ENCODE measurements at places on chromosomes 5 and 9. TPM values are rescaled to one million over a fixed set of nuclear protein-coding genes. Genes with fewer than 3 reads are reported as not detected.

DNA sequence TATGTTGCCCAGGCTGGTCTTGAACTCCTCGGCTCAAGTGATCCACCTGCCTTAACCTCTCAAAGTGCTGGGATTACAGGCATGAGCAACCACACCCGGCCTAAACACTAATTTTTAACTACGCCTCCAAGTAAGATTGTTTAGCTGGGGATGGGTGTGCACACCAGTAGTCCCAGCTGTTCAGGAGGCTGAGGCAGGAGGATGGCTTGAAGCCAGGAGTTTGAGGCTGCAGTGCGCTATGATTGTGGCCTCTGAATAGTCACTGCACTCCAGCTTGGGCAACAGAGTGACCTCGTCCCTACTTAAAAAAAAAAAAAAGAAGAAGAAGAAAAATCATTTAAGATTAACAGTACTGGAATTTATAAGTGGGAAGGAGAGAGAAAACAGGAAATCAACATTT is 90.8 kb upstream of the NR5A1 start:
- DNase-seq, result no peak

DNA sequence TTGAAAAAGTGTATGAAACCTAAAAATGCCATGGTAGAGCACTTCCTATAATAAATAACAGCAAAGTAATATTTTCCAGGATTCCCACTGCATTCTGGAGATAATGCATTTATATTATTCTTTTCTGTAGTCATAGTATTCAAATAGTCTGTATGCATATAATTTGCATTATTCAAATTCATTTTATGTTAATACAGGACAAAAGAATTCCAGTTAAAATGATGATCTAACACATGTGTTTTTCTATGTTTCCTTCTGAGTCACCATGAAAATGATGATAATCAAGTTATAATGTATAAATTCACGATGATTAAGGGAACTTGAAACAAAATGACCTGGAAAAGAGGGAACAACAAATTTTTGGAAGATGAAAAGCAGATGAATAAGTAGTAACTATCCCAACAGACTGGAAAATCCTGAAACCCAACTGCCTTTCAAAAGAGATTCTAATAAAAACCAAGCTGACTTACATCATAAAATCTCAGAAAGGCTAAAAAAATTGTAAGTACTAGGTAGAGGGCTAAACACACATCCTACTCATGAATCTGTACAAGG is 358.6 kb upstream of the PAPPA start:
- no peak for DNase-seq

DNA sequence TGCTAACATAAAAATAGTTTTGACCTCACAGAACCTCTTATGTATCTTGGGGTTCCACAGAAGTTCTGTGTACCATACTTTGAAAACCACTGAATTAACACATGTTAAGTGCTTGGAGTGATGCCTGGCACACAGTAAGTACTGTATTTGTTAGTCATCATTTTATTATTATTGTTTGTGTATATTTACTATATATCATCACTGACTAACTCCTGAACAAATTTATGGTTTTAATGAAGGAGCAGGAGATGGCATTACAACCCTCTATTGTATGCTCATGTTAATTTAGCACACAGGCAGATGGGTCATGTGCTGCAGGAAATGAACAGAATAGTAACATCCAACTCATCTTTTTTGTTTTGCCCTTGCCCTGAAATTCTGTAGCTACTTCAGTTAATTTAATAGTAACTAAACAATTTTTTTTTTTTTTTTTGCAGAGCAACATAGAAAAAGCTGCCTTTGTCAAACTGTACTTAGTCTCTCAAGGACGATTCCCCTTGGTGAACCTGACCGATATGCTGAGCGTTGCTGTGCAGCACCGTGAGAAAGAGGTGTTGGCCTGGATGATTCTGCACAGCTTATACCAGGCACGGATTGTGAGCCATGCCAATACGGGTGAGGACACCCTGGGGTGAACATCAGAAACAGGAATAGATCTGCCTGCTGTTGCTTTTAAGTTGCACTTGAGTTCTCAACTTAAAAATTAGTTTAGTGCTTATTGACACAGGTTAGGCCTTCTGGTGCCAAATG is 45.4 kb downstream of the HACD4 start:
- DNase-seq, result no peak

Gene SOX30
- 0.57 TPM for total RNA-seq

DNA sequence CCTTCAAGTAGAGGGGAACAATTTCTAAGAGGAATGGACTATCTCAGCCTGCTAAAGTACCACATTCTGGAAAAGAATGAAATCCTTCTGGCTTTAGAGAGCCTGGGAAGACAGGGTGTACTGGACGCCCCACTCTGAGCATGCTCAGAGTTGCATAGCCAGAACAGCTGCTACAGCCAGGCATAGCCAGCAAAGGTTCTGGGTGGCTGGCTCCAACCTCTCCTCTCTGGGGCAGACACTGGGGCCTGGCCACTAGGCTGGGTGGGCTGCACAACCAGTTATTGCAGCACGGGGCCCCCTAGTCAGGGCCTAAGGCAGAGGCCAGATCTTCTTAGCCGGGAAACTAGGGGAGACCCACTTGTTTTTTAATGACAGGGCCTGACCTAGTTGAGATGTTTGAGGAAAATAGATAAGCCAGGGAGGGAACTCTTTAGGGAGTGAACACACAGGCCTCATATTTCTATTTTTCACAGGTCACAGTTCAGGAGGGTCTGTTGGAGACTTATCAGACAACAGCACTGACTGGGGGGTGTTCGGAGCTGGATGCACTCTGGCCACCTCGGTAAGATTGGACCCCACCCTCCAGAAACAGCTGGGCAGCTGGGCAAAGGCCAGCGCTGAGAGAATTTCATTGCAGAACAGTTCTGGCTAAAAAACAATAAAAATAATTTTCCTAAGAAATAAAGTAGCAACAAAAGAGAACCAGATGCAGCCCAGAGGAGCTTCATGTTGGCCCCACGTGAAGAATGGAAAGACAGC is 142.9 kb downstream of the LPAR1 start:
- no peak for DNase-seq

DNA sequence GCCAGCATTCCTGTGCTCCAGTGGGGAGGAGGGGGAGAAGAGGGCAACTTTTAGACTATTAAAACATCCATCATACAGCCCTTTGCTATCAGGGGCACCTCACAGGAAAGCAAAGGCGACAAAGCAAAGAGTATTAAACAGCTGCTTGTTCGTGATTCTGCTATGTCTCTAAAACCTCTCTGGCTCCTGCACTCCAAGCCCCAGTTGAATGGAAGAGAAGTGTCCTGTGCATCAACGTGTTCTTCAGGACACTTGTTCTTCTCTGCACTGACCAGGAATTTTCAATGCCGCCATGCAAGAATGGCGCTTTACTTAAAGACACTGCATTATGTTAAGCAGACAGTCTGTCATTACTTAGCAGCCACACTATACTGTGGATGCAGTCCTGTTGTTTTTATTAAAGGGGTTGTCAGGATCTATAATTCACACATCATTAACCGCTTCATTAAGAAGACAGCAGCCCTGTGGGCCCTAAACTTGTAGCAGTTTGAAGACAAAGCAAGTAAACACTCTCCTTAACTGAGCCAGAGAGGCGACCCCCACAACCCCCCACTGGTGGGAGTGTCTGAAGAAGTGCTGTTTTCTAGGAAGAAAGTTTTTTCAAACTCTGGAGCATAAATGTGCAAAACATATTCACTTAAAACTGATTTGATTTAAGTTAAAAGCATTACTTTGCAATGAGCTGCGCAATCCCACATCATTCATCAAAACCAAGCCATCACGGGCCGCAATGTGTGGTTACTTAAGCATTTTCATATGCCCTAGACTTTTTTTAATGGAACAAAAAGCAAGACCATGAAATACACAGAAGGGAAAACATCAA is 164.5 kb downstream of the ZNF608 start:
- DNase-seq, result no peak
